ENCODE measurements at places on chromosomes 16 and 17.

DNA sequence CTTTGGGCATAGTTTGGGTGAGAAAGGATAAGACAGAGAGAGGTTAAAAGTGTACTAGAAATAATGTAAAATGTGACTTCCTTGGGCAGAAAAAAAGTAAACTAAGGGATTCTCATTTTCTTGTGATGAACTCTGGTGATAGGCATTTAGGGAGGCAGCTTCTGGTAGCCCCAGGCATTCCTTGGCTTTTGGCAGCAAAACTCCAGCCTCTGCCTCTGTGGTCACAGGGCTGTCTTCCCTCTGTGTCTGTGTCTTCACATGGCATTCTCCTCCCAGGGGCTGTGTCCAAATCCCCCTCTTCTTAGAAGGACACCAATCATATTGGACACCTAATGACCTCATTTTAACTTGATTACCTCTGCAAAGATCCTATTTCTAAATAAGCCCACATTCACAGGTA, 54.7 kb downstream of the HS3ST3B1 start:
- DNase-seq = no peak

DNA sequence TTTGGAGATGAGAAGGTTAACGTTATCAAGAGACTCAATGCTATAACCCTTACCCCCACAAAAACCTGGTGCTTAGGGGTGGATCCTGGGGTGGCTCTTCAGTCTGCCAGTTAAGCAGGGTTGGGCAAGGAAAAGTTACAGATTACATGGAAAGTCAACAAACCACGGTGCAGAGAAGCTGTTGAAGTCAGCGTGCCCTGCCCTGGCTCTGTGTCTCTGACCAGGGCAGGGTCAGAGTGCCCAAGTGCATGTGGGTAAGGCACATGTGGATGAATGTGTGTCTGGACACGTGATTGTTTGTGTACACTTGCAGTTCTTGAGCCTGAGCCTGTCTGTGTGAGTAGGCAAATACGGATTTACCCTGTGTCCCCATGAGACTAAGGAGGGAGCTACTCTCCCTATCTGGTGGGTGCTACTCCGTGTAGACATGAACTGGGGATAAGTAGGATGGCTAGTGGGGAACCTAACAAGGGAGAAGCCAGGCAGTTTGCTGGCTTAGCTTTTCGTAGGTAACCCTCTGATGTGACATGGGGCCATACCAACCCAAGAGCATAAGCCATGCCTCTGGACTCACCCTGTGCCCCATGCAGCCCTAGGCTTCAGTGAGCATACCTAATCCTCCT, 5.5 kb downstream of the IGFBP4 start:
- no peak for DNase-seq

- DNase-seq = no peak
Measured at GRCh38 chr16:24917236-24917635, 71.5 kb downstream of the SLC5A11 start.

GRCh38 chr17:32523017-32523680, 36.4 kb downstream of the CDK5R1 start:
- peak; percentile 21 for DNase-seq

- peak; percentile 78 for DNase-seq
Measured at GRCh38 chr17:19004421-19005136, at the start of gene FAM83G. TSS of gene FAM83G (minus strand) at chr17:19004764. CDS start at chr17:19004041, 723 bp downstream.

DNA sequence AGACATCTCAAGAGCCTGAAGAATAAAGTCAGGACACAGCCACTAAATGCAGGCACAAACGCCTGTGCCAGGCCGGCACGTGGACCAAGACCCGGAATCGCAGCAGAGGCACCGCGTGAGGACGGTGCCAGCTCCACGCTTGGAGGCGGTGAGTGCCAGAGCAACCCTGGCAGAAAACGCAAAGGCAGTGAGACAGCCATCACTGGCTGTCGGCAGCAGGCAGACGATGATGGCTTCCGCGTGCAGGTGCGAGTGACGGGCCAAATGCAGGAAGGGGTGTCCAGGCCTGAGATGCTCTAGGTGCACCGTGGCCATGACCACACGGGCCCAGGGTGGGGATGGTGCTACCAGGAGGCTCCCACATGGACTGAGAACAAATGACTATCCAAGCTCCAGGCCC, 78.8 kb downstream of the LMF1 start:
- DNase-seq = no peak

GRCh38 chr16:20515688-20516090, 60.5 kb downstream of the ACSM2B start:
- DNase-seq = no peak

DNA sequence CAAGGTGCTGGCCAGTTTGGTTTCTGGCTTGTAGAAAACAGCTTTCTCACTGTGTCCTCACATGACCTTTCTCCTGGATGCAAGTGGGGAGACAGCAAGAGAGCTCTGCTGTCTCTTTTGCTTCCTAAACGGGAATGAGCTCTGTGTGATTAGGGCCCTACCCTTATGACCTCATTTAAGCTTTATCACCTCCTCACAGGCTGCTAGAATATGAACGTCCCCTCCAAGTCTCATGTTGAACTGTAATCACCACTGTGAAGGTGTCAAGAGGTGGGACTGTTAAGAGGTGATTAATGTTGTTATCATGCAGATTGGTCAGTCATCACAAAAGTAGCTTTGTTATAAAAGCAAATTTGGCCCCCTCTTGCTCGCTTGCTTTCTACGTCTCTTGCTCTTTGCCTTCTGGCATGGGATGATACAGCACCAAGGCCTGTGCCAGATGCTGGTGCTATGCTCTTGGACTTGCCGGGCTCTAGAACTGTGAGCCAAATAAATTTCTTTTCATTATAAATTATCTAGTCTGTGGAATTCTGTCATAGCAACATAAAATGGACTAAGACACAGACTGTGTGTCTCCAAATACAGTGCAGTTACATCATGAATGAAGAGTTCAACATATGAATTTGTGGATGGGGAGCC, 14.8 kb upstream of the POLR3E start:
- no peak for DNase-seq

DNA sequence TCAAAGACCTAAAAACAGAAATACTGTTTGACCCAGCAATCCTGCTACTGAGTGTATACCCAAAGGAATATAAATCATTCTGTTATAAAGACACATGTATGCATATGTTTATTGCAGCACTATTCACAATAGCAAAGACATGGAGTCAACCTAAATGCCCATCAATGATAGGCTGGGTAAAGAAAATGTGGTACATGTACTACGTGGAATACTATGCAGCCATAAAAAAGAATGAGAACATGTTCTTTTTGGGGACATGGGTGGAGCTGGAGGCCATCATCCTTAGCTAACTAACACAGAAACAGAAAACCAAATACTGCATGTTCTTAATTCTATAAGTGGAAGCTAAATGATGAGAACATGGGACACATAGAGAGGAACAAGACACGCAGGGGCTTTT, 155.2 kb upstream of the KCNJ16 start:
- DNase-seq = no peak

- DNase-seq = no peak
Measured at GRCh38 chr16:15572329-15573001, 70.5 kb downstream of the MARF1 start.

DNA sequence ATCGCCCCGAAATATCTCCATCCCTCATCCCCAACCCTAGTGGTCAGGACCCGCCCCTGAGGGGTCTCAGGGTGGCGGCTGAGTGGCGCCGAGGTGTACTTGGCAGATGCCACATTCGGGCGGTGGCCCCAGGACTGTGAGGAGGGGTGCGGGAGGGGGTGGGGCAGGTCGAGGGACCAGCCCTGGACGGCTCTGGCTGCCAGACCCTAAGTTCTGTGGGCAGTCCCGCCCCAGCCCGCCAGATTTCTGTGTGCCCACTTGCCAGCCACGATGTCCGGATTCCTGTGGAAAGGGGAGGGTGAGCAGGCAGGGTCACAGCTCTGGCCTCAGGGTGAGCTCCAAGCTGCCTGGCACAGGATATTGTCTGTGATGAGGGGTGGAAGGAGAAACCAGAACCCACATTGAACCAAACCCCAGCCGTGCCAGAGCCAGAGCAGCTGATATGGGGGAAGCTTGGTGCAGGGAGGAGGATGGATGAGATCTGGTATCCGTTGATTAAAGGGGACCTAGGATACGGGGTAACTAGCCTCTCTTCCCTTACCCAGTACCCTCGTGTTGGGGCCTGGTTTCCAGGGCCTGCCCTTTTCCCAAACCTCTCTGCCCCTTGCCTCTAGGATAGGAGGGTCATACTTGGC, 1.1 kb upstream of the CHAD start:
- no peak for DNase-seq

DNA sequence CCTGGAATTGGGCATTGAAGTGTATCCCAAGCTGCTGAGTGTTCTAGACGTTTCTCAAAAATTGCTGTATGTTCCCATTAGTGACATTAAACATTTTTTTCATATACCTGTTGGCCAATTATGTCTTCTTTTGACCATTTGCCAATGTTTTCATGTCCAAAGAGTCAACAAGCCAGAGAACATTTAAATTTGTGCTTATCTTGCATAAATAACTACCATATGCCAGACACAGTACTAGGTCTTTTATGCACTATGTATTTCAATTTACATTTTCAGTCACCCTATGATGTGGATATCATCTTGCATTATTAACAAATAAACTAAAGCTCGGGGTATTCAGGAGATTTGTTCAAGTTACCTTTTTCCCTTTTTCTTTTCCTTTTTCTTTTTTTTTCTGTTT, 632.9 kb upstream of the C16orf82 start:
- no peak for DNase-seq

Measured in activated naive CD8-positive, alpha-beta T cell treated with anti-CD3 and anti-CD28 coated beads, Interleukin-2, amount 50 U/mL, for 16 hours (primary cell).